ENCODE measurements at places on chromosomes 6 and 20.
A peak's percentile ranks its signal among the peaks of the same experiment; 100 is the strongest.

DNA sequence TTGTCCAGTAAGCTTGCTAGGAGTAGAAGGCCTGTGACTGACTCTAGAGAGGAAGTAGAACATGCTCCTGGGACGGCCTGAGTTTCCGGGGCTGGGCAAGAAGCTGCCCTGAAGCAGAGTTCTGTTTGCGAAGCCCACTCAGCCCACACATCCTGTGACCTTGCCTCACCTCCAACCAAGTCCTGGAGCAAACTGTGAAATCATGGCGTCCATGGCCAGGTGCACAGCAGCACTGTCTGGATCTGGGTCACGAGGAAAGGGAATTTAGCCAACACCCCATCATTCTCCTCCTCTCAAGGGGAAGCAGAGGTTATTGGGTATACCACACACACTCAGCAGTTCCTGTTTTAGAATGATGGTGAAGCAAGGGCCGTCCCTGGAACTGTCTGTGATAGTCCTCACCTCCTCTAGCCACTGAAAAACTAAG, 87.5 kb downstream of the CRYBG1 start:
- DNase-seq: no peak

- DNase-seq: peak; percentile 33
Observed at GRCh38 chr20:37651932-37652331, 41.9 kb upstream of the CTNNBL1 start.

DNA sequence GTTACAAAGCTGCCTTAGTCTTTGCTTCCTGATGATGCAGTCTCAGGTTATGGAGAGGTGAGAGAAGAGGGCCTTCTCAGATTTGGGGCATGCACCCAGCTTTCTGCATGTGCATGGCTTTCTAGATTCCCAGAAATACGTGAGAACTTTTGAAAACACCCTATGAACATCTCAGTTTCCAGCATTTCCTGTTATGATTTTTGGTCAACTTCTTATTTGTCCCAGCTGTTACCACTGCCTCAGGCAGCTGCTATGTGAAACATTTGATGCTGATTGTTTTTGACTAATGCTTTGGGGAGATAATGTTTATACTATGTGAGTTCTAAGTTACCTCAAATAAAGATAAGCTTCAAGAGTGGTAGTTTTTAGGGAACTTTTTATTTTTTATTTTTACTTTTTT, 9.5 kb upstream of the SNAP25 start:
- DNase-seq: no peak

DNA sequence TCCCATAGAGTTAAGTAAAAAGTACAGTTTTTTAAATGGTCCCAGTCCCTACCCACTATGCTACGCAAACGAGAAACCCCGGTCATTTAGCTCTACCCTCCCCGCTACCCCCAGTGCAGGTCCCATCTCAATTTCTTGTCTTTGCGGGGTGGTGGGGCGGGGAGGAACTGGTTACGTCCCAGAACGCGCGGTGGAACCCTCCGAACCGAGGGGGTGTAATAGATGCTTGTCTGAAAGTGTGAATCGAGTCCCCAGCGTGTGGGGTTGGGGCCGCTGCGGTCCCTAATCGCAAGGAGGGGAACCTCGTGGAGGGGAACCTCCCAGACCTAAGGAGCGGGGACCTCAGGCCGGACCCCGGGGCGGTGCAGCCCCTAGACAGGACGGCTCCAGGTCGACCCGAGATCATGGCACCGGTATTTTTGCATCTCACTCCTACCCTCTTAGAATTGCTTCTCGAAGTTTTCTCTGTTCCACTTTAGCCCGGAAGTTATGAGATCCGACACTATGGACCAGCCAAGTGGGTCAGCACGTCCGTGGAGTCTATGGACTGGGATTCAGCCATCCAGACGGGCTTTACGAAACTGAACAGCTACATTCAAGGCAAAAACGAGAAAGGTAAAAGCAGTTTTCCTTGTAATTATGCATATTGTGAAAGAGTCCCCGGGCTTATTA, 779 bp downstream of the HEBP2 start:
- DNase-seq: no peak

GRCh38 chr6:84360039-84360438, 132.6 kb upstream of the CEP162 start:
- no peak for DNase-seq

DNA sequence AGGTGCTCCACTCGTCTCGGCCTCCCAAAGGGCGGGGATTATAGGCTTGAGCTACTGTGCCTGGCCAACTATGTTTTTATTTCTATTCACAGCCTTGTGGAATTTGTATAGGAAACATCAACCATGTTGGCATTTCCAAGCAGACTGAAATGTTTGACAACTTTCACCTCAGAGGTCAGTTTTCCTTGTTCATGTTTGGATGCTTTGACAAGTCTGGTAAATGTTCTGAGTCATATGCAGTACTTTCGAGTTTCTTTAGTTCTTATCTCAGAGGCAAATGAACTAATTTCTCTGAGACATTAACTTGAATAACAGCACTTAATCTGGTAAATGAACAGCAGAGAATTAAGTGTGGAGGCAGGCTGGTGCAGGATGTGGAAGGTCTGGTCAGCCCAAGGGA, 373.4 kb upstream of the SYNCRIP start:
- DNase-seq: no peak
